SW 1271 (cell line): ENCODE measurements at places on chromosomes 11 and 22.

DNA sequence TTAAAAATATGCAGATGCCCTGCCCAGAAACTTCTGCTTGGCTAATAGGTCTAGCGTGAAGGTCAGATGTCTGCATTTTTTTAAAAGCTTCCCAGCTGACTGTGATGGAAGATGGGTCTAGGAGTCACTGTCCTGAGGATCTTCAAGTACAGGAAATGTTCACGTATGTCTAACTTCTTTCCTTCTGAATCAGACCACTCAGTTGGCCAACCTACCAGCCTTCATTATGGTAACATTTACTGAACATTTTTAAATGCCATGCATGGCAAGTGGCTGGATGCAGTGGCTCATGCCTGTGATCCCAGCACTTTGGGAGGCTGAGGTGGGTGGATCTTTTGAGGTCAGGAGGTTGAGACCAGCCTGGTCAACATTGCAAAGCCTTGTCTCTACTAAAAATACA, 1.1 kb upstream of the PRG2 start:
- no peak for DNase-seq

- no peak for DNase-seq
These were observed 67.4 kb upstream of the B3GAT1 start for GRCh38 chr11:134479206-134480135.

DNA sequence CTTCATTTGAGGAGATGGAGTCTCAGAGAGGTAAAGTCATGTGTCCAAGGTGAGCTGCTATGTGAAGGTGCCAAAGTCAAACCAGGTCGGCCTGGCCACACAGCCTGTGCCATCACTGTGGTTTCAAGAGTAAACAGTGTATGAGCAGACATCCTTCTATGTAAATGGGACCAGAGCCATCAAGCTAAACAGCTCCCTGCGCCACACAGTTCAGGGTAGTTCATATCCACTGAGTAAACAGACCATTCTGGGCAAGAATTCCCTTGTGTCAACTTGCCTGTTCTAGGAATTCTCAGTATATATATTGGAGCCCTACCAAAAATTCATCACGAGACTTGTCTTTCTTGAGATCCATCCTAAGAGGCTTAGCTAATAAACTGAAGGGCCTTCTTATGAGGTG, 77.5 kb downstream of the AMOTL1 start:
- no peak for DNase-seq

GRCh38 chr11:31702966-31703365, 108.2 kb downstream of the PAX6 start:
- DNase-seq, result no peak

- no peak for DNase-seq
These were observed 501.7 kb downstream of the INSC start for GRCh38 chr11:15616130-15617105.

GRCh38 chr11:104060820-104061219, 24.4 kb downstream of the DDI1 start:
- DNase-seq, result no peak

- no peak for DNase-seq
These were observed 525 bp downstream of the DGCR2 start for GRCh38 chr22:19121631-19122142.

DNA sequence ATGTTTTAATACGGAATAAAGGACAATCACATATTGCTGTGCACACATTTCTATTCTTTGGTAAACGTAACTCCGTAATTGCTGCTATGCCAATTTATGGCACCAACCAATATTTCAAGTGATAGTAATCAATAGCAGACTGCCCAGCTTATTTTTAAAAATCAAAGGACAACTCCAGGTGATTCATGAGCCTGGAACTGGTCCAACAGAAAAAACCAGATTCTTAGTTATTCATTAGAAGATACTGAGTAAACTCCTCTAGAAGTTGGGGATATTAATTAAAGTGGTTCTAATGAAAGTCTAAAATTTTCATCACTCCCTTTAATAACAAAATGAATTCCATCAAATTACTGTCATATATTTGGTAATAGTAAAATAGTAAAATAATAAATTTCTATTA, 9.4 kb upstream of the OR52H1 start:
- DNase-seq, result no peak

- no peak for DNase-seq
These were observed 5.1 kb downstream of the MRGPRF start for GRCh38 chr11:69007975-69008381.

DNA sequence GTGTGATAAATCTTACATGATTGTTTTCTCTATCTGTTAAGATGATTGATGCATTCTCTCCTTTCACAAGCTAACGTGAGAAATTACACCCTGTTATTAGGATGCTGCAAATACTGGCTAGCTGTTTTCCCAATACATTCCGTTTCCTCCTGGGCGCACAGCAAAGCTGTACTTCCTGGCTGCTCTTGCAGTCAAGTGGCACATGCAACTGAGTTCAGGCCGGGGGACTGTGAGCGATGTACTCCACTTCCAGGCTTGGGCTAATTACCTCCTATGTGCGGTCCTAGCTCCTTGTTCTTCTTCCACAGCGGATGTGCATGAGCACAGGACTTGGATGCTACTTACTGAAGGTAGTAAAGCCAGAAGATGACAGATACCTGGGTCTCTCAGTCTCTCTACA, 234.9 kb upstream of the SESN3 start:
- DNase-seq, result no peak

DNA sequence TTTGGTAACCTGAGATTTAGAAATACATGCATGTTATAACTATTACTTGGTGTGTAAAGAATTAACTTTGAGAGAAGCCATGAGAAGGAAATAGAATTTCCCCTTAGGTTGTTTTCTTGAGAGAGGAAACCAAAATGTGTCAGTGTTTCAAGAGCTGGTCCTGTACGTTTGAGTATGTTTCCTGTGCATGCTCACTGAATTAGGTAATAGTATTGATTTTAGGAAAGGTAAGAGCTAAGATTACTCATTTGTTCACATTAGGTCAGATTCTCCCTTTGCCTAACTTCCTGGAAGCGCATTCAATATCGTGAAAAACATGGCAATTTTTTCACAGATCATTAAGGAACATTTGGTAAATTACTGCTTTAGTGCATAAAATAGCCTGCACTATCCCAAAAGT, 49.3 kb upstream of the RDX start:
- no peak for DNase-seq

- no peak for DNase-seq
These were observed 150.3 kb downstream of the LRRC4C start for GRCh38 chr11:41309111-41309522.

- no peak for DNase-seq
These were observed 28.1 kb downstream of the ME3 start for GRCh38 chr11:86644291-86644690.

DNA sequence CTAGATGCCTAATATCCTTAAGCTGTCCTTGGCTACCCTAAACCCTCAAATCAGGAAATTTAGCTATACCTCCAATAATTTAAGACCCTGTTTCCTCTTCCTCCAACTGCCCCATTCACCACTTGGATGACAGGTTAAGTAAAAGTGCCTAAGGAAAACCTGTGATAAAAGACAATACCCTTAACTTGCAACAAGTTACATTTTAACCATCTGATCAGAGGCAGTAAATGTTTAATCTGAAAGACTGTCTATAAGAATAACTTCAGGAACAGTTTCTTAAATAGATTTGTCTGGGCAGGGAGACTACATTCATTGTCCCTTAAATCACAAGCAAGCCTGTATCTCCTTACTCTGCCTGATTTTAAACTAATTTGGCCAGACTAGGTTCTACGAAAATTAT, 129.1 kb downstream of the APOL5 start:
- DNase-seq, result no peak

GRCh38 chr22:28904211-28904896, 21.0 kb downstream of the ZNRF3 start:
- no peak for DNase-seq

GRCh38 chr11:30876663-30877396, 290.7 kb upstream of the MPPED2 start:
- no peak for DNase-seq

DNA sequence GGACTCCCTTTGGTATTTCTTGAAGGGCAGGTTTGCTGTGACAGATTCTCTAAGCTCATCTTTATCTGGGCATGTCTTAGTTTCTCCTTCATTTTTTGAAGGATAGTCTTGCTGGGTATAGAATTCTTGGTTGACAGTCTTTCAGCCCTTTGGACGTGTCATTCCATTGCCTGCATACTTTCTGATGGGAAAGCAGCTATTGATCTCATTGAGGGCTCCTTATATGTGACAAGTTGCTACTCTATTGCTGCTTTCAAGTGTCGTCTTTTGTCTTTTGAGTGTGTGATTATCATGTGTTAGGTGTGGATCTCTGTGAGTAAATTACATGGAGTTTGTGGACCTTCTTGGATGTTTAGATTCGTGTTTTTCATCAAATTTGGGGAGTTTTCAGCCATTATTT, 21.9 kb downstream of the IGHMBP2 start:
- DNase-seq, result no peak
